Skeletal muscle cell (primary cell): ENCODE measurements at places on chromosomes 5 and 9.

GRCh38 chr5:123441408-123441807, 18.2 kb upstream of the CEP120 start:
- DNase-seq, result no peak

- DNase-seq, result no peak
Measured at GRCh38 chr5:83718195-83718825, 2.3 kb downstream of the HAPLN1 start.

DNA sequence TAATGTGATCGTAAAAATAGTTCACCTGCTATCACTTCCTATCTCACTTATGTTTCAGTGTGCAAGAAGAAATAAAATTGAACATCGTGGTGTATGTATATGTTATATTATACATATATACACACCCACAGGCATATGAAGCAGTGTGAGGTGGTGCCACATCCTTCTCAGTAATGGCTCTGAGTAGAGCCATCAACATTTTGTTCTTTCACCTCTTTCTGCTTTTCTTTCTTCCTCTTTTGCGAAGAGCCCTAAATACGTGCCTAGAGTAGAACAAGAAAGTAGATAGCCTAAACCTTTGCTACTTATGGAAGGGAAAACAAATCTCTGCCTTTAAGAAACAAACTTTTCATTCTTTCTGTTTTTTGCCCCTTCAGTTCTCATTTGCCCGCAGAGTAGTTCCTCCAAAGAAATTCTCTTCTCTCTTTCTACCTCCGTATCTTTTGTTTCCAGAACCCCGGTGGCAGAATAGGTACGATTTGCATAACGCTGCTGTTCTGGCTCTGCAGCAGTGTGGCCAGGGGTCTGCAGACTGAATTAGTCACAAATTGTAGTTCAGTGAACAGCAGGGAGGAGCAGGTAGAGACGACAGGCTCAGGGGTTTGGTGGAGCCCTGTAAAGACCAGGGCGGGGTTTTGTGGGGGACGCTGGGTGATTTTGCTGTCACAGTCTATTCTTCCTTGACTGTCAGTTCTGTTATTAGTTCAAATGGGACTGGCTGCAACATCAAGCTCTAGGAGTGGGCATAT, 40.5 kb upstream of the PJA2 start:
- DNase-seq, result no peak

- no peak for DNase-seq
Measured at GRCh38 chr9:92429836-92430235, 5.6 kb upstream of the OMD start.

- DNase-seq, result no peak
Measured at GRCh38 chr5:134083517-134083916, 31.0 kb upstream of the TCF7 start.

- DNase-seq, result no peak
Measured at GRCh38 chr9:20466328-20467008, 155.8 kb downstream of the MLLT3 start.

DNA sequence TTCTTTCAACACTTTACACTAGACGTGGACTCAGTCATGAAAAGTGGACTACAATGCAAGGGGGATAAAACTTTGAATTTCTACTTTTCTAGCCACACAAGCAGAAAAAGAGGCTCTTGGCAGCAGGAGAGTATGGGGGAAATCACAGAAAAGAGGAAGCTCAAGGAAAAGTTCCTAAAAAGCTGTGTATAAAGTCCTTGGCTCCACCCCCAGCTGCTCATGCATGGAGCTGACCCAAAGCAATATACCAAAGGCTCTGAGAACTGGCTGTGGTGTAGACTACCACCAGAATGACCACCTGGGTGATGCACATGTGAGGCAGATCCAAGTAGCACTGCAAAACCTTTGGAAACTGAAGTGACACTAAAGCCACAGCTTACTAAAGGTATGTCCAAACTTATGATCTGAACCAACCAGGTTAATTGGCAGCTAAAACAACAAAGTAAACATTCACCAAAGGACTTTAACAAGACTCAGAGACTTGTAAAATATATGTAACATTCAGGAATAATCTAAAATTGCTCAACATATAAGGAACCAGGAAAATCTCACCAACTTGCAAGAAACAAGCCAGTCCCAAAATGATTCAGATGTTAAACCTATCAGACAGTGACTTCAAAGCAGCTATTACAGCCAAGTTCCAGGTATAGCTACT, 55.5 kb upstream of the RASGRF2 start:
- DNase-seq, result no peak

DNA sequence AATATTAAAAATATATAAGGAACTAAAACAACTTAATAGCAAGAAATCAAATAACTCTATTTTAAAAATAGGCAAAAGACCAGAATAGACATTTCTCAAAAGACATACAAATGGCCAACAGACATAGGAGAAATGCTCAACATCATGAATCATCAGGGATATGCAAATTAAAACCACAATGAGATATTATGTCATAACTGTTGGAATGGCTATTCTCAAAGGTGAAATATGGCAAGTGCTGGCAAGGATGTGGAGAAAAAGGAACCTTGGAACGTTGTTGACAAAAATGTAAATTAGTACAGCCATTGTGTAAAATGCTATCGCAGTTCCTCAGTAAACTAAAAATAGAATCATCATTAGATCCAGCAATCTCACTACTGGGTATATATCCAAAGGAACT, 468.5 kb downstream of the NFIB start:
- DNase-seq, result peak; percentile 68

GRCh38 chr9:111916234-111916645, 19.6 kb downstream of the UGCG start:
- no peak for DNase-seq

- peak; percentile 33 for DNase-seq
Measured at GRCh38 chr5:177300236-177300880, 3.2 kb downstream of the RAB24 start.

DNA sequence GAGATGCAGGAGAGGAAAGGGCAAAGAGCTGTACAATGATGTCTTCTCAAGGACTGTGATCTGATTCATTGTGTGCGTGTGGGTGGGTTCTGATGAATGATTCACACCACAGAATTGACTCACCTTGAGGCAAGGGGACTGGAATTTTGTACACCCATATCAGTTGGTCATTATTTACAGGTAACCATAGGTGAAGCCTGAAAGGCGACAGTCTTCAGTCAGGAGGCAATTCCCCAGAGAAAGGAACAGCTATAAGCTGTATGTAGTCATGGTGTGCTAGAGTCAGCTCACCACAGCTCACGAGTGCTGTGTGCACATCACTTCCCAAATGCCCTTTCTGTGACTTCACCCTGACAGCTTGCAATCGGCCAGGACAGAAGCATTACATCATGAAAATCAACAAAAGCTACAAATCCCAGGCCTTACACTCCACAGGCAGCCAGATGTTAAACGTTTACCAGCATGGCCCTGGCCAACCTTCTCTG, 87.6 kb upstream of the RPS23 start:
- DNase-seq, result peak; percentile 84

DNA sequence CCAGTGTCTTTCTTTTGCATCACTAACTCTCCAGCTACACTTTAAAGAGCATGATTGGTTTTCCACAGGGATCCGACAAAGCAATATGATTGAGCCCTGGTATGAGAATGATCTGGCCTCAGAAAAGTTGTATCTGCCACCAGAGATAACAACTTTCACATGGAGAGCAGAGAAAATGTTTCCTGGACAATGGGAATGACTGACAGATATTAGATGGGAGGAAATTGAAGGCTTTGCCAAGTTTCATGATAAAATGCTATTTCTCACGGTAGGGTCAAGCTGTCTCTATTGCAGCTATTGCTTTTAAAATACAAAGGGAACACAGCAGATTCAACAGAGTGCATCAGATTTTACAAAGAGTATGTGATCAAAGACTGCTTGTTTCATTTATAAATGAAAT, 56.4 kb upstream of the GLIS3 start:
- DNase-seq, result no peak

DNA sequence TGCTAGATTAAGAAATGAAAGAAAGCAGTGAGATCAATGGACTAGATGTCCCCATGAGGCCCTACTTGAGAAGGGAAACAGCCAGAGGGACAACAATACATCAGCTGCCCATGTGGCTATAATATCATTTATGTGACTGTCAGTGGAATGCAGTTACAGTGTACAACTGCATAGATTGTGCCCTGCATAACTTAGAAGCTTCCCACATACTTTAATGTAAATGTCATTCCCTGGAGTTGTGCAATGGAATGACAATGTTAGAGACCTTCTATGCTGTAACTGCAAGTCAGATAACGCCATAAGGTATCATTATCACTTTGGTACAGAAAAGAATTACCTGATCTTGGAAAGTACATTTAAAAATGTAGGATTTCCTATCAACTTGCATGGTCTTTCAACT, 67.4 kb downstream of the FBN2 start:
- DNase-seq, result peak; percentile 16

DNA sequence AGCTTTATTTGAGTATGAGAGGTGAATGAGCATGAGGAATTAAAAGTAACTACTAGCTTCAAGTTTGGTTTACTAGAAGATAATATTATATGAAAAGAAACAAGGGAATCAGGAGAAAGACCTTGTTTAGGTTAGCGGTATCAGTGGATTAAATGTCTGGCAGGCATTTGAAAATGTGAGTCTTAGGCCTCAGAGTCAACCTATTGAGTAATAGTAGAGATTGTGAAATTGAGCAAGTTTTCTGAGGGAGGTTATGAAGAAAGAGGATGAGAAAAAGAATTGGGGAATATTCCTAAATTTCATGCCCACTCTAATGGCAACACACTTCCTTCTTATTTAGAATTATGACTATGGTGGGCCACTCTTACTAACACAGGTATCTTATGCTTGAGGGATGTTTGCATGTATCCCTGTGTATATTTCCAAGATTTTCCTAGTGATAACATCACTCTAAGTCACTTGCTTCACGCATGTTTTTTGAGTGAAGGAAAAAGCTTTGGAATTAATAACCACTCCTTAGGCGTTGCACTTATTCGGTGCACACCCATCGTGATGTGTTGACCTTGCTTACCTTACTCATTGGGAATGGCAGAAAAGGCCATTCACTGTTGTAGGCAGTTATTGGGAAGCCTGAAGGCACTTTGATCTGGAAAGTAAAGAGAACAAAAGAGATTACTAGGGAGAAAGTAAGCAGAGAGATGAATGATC, 8.2 kb upstream of the ELL2 start:
- DNase-seq, result peak; percentile 60

DNA sequence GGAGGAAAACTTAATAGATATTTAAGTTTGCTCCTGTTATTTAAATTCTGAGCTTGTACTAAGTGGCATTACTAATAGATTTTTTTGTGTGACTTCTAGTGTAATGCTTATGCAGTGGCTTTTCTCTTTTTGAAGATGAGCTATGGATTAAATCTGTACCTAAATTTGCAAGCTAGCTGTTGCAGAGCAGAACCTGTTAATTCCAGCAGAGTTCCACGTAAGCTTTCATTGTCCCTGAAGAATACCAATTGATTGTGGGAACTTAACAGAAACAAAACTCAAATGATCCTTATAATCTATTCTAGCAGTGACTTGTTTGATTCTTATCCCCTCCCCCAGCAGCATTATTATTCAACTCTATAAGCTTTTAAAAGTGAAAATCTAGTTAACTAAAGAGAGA, 51.7 kb downstream of the MAN2A1 start:
- no peak for DNase-seq

DNA sequence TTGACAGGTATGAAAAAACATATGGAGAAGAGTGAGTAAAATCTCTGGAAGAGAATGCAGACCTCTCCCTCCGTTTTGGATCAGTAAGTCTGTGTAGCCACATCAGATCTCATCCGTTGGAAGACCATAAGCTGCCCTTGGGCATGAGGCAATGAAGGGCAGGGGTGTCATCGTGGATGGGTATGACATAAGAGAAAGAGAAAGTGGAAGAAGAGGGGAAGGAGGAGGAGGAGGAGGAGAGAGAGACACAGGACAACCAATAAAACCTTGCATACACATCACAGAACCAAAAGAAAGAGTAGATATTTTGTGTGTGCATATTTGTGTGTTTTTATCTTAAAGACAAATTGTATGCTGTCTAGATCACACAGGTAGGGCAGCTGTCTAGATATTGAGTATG, 50.7 kb downstream of the PRRC1 start:
- DNase-seq, result no peak

DNA sequence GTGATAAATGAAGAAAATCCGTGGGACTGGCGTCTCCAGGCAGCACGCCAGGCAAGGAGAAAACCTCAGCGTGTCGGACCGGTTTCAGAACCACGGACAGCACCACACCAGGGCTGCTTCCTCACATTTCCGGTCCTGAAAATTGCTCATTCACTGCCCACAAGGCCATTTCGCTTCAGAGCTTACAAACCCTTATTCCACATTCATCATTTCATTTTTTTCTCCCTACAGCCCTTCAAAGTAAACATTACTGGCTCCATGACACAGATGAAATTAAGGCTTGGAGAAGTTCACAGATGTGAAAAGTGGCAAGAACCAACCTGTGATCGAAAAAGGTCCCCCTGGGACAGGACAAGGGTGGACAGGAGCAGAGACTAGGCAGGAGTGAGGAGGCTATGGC, 1.5 kb upstream of the GPRIN1 start:
- DNase-seq, result peak; percentile 64

- peak; percentile 40 for DNase-seq
Measured at GRCh38 chr9:15157381-15157780, 149.6 kb downstream of the TTC39B start.

DNA sequence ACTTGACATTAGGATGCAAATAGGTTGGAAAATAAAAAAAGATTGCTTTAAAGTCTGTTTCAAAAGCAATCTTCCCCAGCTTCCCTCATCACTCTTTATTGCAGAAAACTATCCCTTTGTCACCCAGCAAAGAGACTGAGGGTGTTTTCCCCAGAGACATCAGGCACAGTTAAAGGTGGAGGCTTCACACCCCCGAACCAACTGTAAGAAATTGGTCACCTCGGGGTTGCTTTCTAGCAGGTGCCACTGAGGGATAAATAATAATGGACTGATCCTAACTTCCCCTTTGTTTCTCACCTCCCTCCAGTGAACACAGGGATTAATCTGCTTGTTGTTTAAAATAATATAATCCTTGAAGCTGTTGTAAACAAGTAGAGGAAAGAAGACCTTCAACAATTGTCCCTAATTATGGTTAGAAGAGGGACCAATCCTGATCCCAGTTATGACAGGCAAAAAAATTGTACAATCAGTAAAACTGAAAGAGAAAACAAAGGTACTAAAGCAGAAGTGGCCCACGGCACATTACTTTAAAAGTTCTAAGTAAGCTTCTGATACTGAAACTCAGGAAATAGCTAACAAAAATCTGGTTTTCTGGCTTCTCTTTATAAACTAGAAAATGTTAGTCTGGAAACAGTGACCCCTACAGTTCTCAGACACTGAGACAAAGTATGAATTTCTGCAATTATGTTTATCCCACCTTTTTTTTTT, 6.6 kb upstream of the PCSK1 start:
- no peak for DNase-seq
